ENCODE measurements at places on chromosomes 3 and 15. TPM values are rescaled to one million over a fixed set of nuclear protein-coding genes. Genes with fewer than 3 reads are reported as not detected.

DNA sequence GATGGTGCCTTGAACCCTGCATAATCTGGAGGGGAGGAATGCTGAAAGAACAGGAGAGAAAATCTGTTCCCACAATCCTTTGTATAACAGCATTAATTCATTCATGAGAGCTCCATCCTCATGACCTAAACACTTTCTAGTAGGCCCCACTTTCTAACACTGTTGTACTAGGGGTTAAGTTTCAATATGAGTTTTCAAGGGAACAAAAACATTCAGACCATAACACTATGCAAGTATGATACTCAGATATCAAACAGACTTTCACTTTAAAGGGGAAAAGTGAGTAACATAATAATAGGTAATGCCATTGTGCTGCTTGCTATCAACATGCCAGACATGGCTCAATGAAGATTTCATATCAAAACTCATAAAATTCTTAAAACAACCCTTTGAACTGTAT lies 32.4 kb upstream of the PLSCR2 start:
- no peak overlapping the region for H3K4me3 ChIP-seq
- H3K36me3 ChIP-seq = no peaks in the 10 kb centered on the region
- H3K27ac ChIP-seq = no peak overlapping the region
- no peaks in the 10 kb centered on the region for H3K27me3 ChIP-seq
- no peak for DNase-seq

DNA sequence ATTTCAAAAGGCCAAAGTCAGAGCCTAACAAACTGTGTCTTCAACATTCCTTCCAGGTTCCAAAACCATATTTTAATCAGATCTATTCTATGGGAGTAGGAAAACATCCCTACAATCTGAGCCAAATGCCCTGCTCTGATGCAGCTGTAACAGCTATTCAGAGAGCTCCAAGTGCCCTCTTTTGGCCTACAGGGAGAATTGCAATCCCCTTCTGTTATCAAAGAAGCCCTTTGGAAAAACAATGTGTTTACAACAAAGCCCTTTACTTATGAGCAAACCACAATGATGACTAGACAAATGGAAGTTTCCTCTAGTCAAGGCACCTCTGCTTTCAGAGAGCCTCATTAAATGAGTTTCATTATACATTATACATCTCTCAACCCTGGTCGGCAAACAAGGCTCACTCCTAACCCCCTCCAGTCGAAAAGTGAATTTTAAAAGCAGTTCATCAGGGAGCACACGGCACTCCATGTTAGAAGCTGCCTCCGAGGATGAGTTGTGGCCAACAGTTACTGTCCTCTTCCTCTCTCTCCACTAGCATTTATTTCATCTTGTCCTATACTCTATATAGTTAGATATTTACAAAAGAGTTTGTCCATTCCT lies 42.6 kb upstream of the TMCO5A start:
- no peaks in the 10 kb centered on the region for H3K4me1 ChIP-seq
- H3K4me3 ChIP-seq = no peak overlapping the region
- H3K36me3 ChIP-seq = no peaks in the 10 kb centered on the region
- no peak for DNase-seq

DNA sequence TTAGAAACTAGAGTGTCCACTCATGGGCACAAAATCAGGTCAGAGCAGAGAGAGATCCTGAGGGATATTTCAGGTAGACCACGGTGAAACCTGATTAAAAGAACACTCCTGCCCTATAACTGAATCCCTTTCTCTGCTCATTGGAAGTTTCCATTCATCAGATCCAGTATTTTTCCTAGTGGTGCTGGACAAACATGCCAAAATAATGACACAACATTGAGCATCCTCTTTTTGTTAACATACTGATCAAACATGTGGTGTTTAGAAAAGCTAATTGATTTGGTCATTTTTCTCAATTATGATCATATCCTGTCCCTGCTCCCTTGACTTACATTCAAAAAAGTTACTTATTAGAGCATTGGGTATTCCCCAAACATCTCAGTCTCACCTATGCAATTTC lies 27.2 kb downstream of the PTX3 start:
- H3K4me1 ChIP-seq = peaks cover 2% of the 10 kb centered on the region
- no peak overlapping the region for H3K4me3 ChIP-seq
- no peak for DNase-seq
- no peaks in the 10 kb centered on the region for H3K27me3 ChIP-seq

Gene CCR2
- total RNA-seq = 0.26 TPM

Gene GASK1A
- 3.9 TPM for total RNA-seq
